M059J (cell line): ENCODE measurements at places on chromosomes 3 and 15.
A peak's percentile ranks its signal among the peaks of the same experiment; 100 is the strongest.

DNA sequence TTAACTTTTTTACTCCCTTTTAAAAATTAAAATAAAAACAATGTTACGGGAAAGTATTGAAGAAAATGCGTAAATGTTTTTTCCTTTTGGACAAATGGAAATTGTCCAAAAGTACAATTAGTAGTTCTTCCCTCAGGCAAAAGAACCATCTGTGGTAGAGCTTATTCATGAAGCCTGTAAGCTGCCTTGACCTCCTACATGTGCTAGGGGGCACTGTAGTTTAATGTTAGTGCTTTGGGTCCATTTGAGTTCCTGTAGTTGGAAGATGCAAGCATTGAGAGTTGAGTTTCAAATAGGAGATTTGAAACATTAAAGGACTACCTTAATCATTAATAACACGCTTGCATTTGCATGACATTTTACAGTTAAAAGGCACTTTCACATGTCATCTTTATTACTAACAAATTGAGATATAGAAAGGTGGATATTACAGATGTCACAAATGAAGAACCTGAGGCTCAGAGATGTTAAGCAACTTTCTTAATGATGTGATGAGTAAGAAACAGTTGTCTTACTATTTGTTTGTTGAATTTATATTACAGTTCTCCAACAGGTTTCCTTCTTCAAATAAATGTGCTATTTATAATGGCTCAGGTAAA lies 1.8 kb upstream of the ZNF385D start:
- DNase-seq = peak; percentile 65

DNA sequence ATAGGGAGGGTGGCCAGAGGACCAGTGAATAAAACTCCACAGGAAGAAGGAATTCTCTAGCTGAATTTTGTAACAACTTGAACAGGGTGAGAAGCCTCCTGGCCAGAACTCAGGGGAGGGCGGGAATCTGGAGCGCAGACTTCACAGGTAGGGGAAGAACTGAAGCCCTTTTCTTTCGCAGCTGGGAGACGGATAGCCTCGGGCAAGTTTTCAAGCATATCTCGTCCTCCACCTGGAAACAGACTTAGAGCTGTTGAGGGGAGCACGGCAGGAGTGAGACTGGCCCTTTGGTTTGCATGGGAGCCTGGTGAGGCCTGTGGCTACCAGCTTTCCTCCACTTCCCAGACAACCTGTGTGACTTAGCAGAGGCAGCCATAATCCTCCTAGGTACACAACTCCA lies 10.9 kb upstream of the RPL39L start:
- no peak for DNase-seq

GRCh38 chr3:151976211-151977050 lies 103.0 kb downstream of the SUCNR1 start:
- peak; percentile 100 for DNase-seq

- DNase-seq = no peak
Measured at GRCh38 chr3:158097081-158097592, 9.1 kb downstream of the SHOX2 start.

GRCh38 chr15:51776952-51777569 lies 25.7 kb downstream of the TMOD2 start:
- peak; percentile 76 for DNase-seq

GRCh38 chr3:43224405-43225073 lies 61.8 kb upstream of the SNRK start:
- DNase-seq = no peak

DNA sequence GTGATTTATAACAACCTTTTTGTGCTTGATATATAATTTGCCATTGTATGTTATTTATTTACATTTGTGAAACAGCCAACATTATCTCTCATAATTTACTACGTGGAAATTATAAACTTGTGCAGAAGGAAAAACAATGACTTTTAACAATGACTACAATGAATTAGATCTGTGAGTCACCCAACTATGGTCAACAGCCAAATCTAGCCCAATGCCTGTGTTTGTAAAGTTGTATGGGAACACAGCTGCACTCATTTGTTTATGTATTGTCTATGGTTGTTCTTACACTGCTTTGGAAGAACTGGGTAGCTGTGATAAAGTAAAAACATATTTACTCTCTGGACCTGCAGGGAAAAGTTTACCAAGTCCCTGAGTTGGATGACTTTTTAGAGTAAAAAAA lies 110.4 kb downstream of the OTOL1 start:
- DNase-seq = no peak

GRCh38 chr15:79615754-79616153 lies 183.6 kb downstream of the MINAR1 start:
- DNase-seq = peak; percentile 34

GRCh38 chr15:67108122-67108961 lies 42.9 kb downstream of the SMAD3 start:
- DNase-seq = peak; percentile 63

DNA sequence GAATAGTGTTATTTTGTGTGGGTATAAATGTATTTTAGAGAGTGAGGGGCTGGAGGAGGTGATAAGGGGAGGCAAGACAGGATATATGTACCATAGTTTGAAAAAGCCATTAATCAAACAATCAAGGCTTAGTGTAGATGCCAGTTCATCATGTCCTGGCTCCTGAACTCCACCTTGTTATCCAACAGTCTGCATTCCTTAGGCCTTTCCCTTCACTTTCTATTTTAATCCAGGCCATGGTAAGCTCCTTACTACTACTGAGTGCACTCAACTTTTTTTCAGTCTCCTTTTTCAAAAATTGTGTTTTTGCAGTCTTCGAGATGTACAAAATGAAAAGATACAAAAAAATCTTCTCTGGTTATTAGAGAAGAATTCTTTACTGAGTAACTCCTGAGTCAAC lies 700.5 kb upstream of the NAALADL2 start:
- peak; percentile 13 for DNase-seq

- peak; percentile 76 for DNase-seq
Measured at GRCh38 chr15:62777671-62778070, 264.9 kb upstream of the TPM1 start.

- DNase-seq = peak; percentile 81
Measured at GRCh38 chr3:139934613-139935015, 371 bp upstream of the CLSTN2 start.

DNA sequence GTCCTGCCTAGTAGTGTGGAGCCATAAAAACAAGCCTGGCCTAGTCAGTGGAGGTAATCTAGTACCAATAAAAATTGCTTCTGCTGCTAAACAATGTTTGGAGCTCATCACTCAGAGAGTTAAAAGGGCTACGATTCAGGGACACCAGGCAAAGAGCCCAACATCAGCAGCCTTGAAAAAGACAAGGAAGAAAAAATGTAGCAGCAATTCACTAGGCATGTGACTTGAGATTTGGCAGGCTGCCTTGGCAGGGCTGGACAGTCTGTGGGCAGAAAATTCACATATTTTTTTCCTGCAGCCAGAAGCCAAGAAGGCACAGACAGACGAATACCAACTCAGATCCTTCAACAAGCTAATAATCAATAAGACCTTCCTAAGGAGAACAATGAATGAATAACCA lies 47.2 kb downstream of the IGSF11 start:
- DNase-seq = peak; percentile 2

- DNase-seq = no peak
Measured at GRCh38 chr15:67167091-67167490, 87.4 kb downstream of the AAGAB start.

GRCh38 chr3:96324087-96324486 lies 490.3 kb upstream of the EPHA6 start:
- DNase-seq = no peak

- DNase-seq = peak; percentile 25
Measured at GRCh38 chr3:85576091-85576690, 617.4 kb downstream of the CADM2 start.

DNA sequence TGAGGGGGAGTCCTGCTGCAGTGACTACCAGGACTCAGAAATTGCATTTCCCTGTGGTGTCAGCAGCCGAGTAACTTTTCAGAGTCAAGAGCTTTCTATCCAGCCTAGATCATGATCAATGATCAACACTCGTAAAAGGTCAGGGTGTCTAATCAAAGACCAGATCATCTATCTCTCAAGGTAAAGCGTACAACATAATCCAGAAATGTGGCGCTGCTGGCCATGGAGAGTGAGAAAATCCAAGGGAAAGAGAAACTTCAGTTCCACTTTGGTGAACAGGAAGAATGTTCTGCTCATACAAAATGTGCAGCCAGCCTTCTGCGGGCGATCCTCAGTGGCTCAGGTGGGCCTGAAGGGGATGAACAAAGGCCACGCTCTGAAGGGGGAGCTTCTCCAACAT lies 1005.8 kb upstream of the NR2F2 start:
- no peak for DNase-seq

DNA sequence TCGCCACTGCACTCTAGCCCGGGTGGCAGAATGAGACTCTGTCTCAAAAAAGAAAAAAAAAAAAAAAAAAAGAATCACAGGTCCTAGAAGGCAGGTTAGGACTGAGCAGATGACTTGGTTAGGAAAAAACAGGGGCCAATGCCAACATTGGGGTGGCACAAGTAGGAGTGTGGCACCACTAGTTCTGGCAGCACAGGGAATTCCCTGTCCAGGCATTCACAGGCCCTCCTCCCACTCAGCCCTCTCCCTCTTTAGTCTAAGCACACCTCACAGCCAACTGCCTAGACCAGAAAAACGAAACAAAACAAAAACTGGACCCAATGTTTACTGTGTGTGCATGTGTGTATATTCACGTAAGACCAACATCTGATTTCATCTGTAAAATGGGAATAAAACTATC lies 10.5 kb downstream of the THOC7 start:
- no peak for DNase-seq

GRCh38 chr3:111200027-111200426 lies 128.4 kb downstream of the NECTIN3 start:
- DNase-seq = no peak

DNA sequence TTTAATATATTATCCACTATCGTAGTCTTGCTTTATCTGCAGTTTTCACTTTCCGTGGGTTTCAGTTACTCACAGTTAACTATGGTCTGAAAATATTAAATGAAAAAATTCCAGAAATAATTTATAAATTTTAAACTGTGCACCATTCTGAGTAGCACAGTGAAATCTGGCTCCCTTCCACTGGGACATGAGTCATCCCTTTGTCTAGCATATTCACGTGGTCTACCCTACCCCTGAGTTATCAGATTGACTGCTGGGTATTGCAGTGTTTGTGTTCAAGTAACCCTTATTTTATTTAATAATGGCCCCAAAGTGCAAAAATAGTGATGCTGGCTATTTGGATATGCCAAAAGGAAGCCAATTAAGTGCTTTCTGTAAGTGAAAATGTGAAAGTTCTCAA lies 539.5 kb upstream of the AGTR1 start:
- peak; percentile 76 for DNase-seq

DNA sequence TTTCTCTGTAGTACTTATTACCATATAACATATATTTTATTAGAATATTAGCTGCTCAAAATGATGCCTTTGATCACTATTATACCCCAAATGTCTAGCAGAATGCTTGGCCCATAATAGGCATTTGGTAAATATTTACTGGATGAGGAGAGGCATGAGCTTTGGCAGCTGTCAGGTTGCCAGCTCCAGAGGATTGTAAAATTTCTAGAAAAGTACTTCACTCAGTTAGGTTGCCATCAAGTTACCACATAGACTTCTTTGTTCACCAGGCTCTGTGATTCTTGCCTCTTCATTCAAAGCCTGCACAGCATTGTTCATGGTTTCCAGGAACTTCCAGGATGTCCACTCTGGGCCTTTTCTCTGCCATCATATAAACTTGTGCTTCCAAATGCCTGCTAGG lies 582.8 kb downstream of the PDCD6IP start:
- no peak for DNase-seq

GRCh38 chr3:95097493-95097892 lies 1034.6 kb downstream of the NSUN3 start:
- DNase-seq = no peak

DNA sequence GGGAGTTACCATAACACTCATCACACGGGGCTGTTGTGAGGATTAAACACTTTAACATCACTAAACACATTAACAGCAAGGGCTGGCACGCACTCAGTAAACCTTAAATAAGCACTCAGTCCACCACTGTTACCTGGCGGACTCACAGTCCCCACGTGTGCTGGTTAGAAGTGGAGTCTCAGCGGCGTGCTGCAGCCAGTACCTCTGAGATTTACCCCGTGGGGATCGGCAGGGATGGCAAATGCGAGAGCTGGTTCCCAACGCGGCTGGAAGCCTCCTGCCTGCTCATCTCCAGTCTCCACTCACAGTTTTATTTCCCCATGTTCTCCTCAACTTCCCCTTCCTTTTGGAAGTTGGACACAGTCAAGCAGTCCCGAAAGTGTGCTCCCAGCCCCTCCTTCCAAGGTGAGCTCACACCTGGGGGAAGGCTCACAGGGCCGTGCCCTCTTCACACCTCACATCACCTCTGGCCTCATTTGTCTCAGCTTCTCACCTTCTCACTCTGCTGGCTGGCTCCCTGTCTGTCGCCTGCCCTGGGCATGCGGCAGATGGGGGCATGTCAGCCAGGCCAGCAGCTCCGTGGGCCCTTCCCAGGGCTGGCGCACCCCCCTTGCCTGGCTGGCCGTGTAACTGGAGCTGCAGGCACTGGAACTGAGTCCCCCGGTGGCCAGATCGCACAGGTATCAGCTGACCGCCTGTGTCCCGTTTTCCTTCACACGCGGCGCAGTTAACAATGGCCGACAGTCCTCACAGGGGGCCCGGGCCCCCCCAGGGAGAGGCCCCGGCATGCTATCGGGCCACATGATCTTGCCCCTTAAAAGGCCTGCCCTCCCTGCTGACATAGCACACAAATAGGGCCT lies 87.1 kb downstream of the WNT7A start:
- no peak for DNase-seq

DNA sequence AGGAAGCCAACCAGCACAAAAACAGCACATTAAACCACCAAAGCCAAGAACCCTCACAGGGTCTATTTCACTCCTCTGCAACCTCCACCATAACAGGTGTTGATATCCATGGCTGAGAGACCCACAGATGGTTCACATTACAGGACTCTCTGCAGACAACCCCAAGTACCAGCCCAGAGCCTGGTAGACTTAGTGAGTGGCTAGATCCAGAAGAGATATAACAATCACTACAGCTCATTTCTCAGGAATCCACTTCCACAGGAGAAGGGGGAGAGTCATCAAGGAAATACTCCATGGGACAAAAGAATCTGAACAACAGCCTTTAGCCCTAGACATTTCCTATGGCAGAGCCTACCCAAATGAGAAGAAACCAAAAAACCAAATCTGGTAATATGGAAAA lies 168.1 kb upstream of the CD96 start:
- peak; percentile 68 for DNase-seq

DNA sequence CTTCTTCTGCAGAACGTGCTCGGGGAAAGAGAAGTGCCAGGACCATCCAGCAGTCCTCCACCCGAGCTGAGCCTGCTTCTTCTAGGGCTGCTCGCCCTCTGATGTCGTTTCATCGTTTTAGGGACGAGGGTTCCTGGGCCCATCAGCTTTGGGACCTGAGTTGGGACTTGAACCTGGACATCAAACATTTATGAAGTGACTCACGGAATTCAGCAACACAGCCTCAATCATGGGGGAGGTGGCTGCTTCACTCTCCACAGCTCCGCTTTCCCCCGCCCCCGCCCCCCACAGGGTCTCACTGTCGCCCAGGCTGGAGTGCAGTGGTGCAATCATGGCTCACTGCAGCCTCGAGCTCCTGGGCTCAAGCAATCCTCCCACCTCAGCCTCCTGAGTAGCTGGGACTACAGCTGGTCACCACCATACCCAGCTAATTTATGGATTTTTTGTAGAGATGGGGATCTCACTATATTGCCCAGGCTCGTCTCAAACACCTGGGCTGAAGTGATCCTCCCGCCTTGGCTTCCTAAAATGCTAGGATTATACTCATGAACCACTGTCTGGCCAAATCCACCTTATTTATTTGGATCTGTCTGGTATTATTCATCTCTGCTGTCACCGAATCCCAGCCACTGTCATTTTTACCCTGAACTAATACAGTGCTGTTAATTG lies 725 bp upstream of the SCAMP2 start:
- no peak for DNase-seq
